ENCODE measurements at places on chromosomes 4 and X.

GRCh38 chr4:140267576-140267975 is 105.9 kb upstream of the SCOC start:
- no peak for DNase-seq

DNA sequence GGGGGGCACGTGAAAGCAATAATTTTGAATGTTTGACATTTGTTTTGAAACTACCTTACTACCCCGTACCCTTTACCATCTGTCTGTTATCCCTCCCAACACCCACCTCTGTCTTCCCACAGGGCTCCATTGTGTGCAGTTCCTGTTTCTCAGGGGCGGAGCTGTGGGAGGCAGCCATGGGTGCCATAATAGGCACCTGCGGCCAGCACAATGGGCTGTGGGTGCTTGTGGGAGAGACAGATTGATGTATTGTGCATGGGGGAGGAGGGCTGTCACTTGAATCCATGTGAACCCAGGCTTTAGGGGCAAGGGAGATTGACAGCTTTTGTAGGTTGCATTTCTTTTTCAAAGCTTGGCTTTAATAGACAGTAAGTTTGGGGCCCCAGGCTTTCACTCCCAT is 122.6 kb upstream of the CXorf66 start:
- DNase-seq: no peak

DNA sequence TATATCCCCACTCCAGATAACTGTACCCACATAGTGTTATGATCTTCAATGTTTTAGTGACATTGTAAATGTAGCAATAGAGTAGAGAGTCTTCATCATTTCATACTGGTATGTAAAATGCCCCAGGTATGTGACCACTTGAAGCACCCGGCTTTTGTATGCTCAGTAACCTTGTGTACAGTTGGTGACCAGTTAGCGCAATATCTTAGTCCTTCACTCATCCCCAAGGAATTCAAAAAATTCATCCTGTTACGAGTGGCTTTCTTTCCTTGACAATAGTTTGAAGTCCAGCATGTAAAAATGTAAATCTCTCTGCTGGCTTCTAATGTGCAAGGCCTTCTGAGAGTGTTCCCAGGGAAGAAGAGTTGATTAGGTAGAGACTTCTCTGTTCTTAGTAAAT is 145.6 kb downstream of the ARX start:
- no peak for DNase-seq

- DNase-seq: no peak
These were observed 415.6 kb downstream of the KLHL13 start for GRCh38 chrX:117701050-117701449.

DNA sequence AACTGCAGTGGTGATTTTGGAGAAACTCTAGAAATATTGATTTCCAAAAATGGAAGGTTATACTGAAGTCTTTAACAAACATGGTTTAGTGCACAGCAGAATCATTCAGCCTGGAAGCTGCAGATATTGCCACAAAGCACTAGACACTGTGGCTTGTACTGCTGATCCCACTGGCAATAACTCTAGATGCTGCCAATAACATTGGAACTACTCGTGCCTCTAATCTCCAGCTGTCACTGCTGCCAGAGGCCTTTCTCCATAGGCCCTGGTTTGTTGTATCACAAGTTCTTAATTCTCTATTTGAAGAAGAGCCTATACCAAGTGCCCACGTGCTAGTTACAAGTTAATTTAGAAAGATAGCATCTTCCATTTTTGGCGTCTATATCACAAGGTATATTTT is 19.3 kb downstream of the DMP1 start:
- no peak for DNase-seq

- DNase-seq: no peak
These were observed 1743.9 kb downstream of the RPA4 start for GRCh38 chrX:98627645-98628044.

DNA sequence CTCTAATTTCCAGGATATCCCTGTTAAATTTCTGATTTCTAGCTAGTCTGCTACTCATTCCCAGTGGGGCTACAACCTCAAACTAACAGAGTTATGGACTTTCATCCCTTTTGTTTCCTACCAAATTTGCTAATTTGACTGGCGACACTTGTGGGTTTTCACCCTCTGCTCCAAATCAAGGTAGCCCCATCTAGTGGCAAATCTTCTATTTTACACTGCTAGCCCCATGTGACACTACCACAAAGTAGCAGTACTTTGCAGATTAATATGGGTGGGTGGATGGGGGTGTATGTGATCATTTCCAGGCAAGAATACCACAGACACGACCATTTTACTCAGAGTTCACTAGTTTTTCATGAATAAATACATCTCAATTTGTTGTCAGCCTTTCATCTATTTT is 150.3 kb downstream of the MSL3 start:
- peak; percentile 8 for DNase-seq

DNA sequence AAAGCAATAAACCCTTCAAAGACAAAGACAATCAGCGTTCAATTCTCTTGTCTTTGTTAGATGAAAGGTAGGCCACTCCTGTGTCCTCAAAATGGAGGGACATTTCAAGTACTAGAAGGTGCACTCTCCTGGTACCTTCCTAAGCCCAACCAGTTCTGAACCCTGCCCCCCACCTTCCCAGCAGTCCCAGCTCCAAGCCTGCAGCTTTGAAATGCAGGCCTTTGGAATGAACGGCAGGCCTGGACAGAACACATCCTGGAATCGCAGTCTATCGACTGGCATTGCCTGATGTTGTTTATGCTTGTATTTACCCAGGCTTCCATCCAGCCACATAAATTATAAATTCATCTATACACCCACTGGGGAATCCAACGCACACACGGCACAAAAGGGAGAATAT is 47.4 kb downstream of the RASGEF1B start:
- no peak for DNase-seq

- no peak for DNase-seq
These were observed 218.9 kb upstream of the PPP1R2C start for GRCh38 chrX:42996861-42997260.

GRCh38 chr4:123452616-123453015 is 56.0 kb downstream of the SPRY1 start:
- no peak for DNase-seq

GRCh38 chrX:122739770-122740169 is 444.3 kb upstream of the GRIA3 start:
- no peak for DNase-seq
